D341Med (cell line): ENCODE measurements at places on chromosomes 16 and 17.
A peak's percentile ranks its signal among the peaks of the same experiment; 100 is the strongest.

DNA sequence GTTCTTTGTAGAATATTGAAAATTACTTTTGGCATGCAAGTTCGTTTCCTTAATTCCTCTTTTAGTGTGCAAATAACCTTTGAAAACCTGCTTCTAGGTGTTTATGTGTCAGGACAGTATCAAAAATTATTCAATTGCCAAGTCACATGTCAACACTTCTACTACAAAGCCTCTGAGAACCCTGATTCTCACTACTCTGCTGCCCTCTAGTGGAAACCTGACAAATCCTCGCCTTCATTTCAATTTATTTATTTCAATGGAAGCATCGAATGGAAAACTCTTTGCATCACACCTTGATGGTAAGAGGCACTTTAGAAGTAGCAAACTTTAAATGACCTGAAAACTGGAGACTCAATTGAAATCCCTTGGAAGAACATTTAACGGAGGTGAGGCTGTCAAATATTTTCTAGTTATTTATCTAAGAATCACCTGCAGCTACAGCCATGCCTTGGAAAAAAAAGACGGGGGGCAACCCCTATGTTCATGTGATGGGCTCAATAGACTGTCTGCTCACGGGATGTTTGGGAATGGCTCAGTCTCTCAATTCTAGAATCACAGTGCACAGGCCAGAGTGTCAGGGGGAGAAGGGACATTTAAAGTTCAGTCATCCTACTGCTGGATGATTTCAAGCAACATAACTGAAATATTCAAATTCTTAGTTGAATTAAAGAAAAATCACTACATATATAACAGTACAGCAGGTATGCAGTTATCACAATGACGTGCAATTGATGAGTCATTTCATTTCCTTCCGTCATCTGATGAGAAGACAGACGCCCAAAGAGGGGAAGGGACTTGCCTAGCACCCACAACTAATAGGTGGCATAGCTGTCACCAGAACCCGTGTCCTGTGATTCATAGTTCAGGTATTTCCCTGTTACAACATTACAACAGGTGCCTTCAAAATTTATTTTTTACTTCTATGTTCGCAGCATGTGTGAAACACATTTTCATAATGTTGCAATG, 563.9 kb downstream of the TOX3 start:
- peak; percentile 46 for DNase-seq

GRCh38 chr16:54720259-54720658, 210.4 kb upstream of the IRX5 start:
- DNase-seq = no peak

DNA sequence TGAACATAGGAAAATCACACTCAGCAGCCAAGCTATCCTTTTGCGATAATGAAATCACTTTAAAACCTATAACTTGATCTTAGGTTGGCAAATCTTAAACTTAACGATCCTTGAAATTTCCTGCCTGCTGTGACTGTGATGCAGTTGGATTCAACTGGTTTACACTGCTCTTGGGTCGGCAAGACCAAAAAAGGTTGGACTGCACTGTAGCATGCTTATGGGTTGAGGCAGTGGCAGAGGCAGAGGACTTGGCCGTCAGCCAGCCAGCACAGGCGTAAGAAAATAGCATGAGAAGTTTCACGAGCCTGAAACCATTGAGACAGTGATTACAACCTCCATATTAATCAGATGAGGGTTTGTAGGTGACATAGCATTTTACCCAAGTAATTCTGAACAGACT, 21.4 kb downstream of the WSB1 start:
- DNase-seq = peak; percentile 55

- DNase-seq = no peak
Observed at GRCh38 chr17:80511222-80512180, 33.1 kb upstream of the RPTOR start.

DNA sequence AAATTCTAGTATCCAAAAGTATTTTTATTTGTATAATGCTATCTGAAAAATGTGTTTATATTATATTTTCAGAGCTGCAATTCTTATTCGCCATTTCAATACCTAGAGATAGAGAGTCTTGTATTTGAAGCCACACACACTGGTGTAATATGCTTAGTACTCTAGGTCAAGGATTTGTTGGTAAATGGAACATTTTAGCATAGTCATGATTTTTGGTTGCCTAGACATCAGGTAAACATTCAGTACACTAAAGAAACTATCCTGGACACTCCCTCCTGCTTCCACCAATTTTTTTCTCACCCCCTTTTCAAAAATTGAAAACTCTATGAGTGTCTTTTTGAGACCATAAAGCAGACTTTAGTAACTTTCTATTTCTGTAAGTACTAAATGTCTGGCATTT, 20.8 kb downstream of the ABHD15 start:
- DNase-seq = no peak

DNA sequence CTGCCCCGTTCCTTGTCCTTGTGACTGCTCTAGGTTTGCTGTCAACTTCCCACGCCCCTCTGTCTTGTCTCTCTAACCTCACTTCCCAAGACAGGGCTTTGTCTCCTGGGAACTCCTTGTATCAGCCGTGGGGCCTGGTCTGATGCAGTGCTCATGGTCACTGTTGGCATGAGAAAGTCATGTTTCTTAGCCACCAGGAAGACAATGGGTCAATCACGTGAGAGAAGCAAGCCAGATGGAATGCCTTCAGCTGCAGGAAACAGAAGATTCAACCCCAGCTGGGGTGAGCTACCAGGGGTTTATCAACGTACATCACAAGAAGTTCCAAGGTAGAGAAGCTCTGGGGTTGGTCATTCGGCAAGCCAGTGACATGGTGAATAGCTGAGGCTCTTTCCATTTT, 116.6 kb downstream of the IRF8 start:
- DNase-seq = no peak

- DNase-seq = peak; percentile 84
Observed at GRCh38 chr16:57802341-57803133, at the start of gene KIFC3. Gene KIFC3 (minus strand): TSS chr16:57802491. CDS start chr16:57798243, 4,248 bp downstream.

DNA sequence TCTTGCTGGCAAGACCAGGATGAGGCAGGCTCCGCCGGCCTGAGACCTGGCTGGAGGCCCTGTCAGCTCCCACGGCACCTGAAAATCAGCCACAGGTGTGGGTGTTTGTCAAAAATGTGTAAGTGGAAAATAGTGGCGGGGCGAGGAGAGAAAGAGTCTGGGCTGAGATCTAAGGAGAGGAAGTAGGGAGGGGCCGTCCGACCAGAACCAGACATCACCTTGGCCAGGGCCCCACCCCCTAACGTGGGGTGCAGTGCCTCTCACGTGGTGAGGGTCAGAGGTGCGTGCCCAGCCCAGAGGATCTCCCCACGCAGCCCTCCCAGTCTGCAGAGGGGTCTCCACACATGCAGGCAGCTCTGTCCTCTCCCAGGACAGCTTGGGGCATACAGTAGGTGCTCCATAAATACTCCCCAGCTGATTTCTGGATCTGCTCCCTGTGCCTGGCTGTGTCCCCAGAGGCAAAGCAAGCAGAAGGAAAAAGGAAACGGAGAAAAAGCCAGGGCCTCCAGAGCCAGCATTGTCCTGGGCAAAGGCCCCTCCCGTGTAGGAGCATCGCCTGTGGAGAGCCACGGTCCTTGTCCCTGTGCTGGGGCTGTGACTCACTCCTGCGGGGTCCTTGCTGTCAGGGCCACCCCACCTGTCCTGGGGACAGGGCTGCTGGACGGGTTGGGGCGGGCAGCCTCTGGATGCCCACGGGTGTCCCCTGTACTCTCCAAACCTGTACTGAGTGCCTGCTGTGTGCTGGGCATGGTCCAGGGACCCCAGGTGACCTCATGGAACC, 16.7 kb downstream of the ZFPM1 start:
- DNase-seq = no peak
